ENCODE measurements at places on chromosomes 7 and 10.

- no peak overlapping the region for H3K27ac ChIP-seq
- no peak for DNase-seq
- peaks cover 6% of the 10 kb centered on the region for H3K4me1 ChIP-seq
- no peak overlapping the region for H3K4me3 ChIP-seq
- H3K27me3 ChIP-seq = peaks cover 11% of the 10 kb centered on the region
- no peaks in the 10 kb centered on the region for H3K36me3 ChIP-seq
These were observed 28.3 kb downstream of the TBATA start for GRCh38 chr10:70756700-70757360.

DNA sequence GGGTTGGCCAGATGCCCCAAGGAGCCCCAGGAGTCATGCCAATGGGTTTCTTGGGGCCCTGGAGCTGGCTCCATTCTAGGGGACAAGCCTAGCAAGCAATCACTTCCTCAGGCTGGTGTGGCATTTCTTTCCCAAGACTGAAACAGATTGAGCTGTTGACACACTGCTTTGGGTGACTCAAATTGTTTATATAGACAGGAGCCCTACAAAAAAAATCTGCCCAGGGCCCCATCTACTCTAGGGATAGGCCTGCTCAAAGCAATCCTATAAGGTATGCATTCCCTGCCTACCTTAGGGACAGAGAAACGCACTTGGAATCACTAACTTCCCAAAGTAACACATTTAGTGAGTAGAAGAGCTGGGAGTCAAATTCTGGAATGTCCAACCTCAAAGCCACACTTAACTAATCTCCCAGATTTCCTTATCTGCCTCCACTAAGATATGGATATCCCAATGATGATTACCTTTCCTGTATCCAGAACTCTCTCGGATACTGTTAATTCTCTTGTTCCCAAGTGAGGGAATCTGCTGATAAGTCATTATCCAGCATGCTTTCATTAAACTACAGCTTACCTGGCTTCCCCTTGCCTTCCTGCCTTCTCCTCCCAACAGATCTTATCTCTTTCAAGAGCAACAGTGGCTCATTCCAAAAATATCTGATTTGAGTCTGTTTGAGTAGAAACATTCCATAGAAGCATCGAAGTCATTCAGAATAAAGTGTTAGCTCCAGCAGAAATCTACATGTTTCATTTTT, 3.1 kb downstream of the ABLIM1 start:
- H3K36me3 ChIP-seq = no peaks in the 10 kb centered on the region
- no peaks in the 10 kb centered on the region for H3K4me1 ChIP-seq
- DNase-seq = no peak

DNA sequence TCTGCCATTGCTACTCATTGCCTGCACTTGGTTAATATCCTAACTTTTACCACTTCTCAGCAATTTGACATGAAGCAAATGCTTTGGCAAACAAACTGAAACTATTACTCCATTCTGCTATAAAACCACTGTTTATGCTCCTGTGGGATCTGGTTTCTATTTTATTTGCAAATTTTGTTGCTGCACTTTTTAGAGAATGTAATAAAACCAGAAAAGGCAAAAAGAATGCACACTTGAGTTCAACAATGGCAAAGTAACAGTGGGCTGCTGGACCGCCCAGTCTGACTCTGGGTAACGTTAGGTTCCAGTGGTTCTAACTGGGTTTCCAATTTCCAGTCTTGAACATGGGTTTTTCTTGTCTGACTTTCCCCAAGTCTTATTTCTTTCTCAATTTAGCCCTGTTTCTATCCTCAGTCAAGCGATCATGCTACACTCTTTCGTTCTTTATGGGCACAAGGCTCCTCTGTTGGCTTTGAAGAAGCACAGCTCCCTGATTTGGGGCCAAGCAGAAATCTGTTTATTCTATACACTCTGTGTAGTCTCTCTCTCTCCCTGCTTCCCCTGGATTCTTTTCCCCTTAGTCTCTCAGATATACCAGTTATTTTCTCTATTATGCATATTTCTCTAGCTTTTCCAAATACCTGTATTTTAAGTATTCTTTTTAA, 129.2 kb upstream of the FAM3C start:
- peaks cover 1% of the 10 kb centered on the region for H3K27me3 ChIP-seq
- H3K36me3 ChIP-seq = no peaks in the 10 kb centered on the region
- no peak overlapping the region for H3K4me3 ChIP-seq

DNA sequence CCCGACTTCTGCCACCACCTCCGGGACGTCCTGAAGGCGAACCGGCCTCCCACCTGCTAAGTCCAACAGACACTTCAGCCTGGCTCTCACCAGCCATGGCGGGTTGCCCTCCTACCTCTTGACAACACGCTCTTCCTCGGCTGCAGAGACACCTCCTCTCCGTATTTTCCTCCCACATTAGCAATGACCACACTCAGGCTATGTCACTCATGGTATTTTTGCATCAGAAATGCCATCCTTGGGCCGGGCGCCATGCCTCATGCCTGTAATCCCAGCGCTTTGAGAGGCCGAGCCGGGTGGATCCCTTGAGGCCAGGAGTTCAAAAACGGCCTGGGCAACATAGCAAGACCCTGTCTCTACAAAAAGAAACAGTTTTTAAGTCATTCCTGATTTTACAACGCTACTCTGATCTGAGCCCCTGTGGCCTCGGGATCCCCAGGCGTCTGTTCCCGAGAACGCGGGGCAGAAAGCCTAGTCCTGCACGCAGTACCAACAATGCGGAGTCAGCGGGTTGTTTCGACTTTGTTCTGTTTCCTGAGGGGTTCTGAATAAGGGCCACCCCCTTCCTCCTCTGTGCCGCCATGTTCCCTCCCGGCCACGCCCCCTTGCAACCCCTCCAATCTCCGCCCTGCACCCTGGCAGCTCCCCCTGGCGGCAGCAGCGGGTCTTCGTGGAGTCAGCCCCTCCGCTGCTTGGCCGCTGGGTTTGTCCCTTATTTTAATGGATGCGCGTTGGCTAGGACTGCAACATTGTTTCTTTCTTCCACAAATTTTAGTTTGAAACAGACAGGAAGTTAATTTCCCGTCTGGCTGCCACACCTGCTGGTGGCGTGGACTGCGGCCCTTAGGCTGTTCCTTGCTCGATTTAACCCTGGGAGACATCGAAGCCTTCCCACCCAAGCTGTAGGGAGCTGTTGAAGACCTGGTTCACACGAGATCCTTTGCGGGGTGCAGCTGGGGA, 9.7 kb upstream of the ZFAND2A start:
- no peaks in the 10 kb centered on the region for H3K27me3 ChIP-seq
- no peaks in the 10 kb centered on the region for H3K36me3 ChIP-seq
- peak overlapping the region; percentile 82 for H3K27ac ChIP-seq
- H3K4me3 ChIP-seq = peak overlapping the region; percentile 90
- DNase-seq = peak; percentile 95
- peaks cover 11% of the 10 kb centered on the region for H3K4me1 ChIP-seq

DNA sequence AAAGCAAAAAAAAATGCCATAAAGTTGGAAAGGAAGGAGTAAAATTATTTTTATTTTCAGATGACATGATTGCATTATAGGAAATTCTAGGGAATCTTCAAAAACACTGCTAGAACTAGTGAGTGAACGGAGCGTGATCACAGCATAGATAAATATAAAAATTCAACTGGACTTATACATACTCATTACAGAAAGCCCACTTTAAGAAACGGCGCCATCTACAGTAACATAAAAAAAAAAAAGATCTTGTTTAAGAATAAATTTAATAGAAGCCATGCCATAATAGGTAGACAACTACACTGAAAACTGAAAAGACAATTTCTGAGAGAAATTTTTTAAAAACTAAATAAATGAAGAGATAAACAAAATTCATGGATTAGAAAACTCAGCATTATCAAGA, 623.1 kb upstream of the MGMT start:
- H3K4me1 ChIP-seq = no peaks in the 10 kb centered on the region
- DNase-seq = no peak
- H3K4me3 ChIP-seq = no peak overlapping the region
- no peaks in the 10 kb centered on the region for H3K36me3 ChIP-seq
- H3K27ac ChIP-seq = no peak overlapping the region

DNA sequence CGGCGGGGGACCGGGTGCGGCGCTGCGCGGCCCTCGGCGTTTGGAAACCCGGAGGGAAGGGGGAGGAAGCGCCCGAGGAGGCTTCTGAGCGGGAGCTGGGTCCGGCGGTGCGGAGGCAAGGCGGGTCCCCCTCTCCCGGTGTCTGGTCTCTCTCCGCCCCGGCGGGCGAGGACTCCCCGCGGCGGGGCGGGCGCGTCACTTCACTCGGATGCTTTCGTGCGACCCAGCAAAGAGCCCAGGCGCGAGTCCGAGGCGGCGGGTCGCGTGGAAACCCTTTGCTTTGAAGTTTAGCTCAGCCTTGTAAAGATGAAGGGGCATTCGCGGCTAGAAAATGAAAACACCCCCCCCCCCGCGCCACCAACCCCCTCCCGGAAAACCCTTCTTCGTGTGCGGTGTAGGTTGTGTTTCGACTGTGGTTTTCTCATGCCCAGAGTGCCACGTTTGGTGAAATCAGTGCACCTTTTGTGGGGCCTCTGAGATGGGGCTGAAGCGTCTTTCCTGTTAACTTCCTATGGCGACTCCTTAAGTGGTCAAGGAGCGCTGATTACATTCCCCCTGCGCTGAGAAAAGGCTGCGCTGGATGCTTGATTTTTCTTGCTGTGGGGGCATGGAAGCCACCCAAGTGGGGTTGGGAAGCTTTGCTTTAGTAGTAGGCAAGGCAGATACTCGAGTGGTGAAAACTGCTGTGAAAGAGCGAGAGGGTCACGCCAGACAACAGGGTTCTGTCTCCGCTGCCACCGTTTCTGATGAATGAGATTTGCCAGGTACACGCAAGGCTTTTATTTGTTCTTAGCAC, 876 bp downstream of the GNAI1 start:
- peak overlapping the region; percentile 45 for H3K4me3 ChIP-seq
- H3K27me3 ChIP-seq = peaks cover 18% of the 10 kb centered on the region
- no peak for DNase-seq

DNA sequence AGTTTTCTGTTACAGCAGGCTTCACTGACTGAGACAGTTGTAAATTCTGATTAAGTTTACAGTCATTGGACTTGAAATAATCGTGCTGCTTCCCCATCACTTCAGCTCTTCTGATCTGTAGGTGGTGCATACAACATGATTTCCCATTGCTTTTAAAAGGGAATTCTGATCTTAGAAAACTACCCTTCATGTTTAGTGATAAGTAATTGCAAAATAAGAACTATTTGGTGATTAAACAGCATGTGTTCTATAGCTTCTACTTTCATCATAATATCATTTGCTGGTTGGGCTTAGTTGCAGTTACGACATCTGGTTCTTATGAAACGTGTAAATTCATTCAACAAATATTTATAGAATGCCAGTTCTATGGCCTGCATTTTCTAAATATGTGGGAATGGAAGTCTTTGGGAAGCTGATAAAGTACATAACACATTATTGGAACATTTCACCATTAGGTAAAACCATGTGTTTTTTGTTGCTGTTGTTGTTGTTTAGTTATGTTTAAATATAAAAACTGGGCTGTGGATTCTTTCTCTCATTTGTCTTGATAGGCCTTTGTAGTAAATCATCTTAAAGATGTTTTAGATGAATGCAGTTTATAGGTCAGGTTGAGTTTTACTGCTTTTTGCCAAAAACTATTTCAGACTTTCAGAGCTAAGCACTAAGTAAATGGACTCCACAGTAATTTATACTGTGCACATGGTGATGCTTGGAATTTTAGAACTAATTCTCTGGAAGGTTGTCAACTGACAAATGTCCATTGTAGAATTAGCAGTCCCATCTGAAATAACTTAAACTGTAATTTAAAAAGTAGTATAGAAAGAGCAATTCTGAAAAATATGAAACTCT, 13.1 kb downstream of the GNAI1 start:
- no peaks in the 10 kb centered on the region for H3K27me3 ChIP-seq
- H3K27ac ChIP-seq = no peak overlapping the region
- H3K4me1 ChIP-seq = no peaks in the 10 kb centered on the region
- no peak for DNase-seq
- no peaks in the 10 kb centered on the region for H3K36me3 ChIP-seq

GRCh38 chr10:132115732-132116131, 50.0 kb downstream of the JAKMIP3 start:
- no peaks in the 10 kb centered on the region for H3K36me3 ChIP-seq
- peaks cover 4% of the 10 kb centered on the region for H3K27me3 ChIP-seq
- no peak overlapping the region for H3K4me3 ChIP-seq
- no peak for DNase-seq

DNA sequence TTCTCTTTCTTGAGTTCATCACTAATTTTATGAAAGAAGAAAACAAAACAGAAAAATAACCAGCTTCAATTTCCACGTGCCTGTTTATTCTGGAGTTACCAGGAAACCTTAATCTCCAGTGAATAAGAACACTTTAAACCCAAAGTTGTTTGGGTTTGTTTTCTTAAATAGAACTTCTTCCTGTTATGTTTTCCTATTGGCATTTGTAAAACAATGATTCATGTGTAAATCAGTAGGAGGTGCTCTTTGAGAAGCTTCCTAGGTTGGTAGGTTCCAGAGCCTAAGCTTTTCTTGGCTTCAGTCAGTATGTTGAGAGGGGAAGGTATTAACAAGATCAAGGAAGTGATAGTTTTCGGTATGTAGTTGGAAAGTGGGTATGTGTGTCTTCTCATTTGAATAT, 119.0 kb downstream of the BICC1 start:
- no peaks in the 10 kb centered on the region for H3K36me3 ChIP-seq
- H3K27me3 ChIP-seq = peaks cover 2% of the 10 kb centered on the region
- H3K27ac ChIP-seq = no peak overlapping the region
- H3K4me3 ChIP-seq = no peak overlapping the region
- DNase-seq = no peak

- H3K27ac ChIP-seq = no peak overlapping the region
- H3K4me1 ChIP-seq = no peaks in the 10 kb centered on the region
- H3K4me3 ChIP-seq = no peak overlapping the region
- H3K27me3 ChIP-seq = peaks cover 21% of the 10 kb centered on the region
These were observed 10.6 kb upstream of the CPVL start for GRCh38 chr7:29156907-29157452.

DNA sequence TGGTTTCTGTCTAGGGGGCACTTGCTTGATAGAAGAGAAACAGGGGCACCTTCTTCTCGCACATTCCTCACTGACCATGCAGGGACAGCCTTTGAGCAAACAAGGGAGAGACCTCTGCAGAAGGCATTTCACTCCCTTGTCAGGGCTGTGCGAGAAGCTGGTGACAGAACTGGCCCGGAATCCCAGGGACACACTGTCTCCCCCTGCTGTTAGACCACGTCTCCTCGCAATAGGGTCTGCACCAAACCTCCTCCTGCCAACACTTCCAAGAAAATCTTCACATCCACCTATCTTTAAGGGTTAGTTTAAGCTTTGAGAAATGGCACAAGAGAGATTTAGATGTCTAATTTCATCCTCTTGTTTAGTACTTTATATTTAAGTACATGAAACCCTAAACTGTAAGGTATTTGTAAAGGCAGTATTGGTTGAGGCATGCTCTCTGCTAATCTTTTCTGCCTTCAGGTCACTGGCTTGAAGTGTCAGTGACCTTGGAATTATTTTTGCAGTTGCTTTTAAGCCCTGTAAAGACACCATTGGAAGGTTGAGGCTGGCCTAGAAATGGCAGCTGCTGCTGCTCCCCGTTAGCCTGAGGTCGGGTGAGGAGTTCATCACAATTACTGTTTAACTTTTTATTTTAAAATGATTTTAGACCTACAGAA, 37.0 kb downstream of the RBM20 start:
- H3K4me3 ChIP-seq = no peak overlapping the region
- H3K27me3 ChIP-seq = peaks cover 10% of the 10 kb centered on the region
- H3K36me3 ChIP-seq = no peaks in the 10 kb centered on the region
- H3K4me1 ChIP-seq = peaks cover 3% of the 10 kb centered on the region
- DNase-seq = no peak
- H3K27ac ChIP-seq = no peak overlapping the region
